ENCODE measurements at places on chromosomes 16 and 17.

- DNase-seq: no peak
These were observed 57.6 kb downstream of the PRMT7 start for GRCh38 chr16:68368301-68368888.

DNA sequence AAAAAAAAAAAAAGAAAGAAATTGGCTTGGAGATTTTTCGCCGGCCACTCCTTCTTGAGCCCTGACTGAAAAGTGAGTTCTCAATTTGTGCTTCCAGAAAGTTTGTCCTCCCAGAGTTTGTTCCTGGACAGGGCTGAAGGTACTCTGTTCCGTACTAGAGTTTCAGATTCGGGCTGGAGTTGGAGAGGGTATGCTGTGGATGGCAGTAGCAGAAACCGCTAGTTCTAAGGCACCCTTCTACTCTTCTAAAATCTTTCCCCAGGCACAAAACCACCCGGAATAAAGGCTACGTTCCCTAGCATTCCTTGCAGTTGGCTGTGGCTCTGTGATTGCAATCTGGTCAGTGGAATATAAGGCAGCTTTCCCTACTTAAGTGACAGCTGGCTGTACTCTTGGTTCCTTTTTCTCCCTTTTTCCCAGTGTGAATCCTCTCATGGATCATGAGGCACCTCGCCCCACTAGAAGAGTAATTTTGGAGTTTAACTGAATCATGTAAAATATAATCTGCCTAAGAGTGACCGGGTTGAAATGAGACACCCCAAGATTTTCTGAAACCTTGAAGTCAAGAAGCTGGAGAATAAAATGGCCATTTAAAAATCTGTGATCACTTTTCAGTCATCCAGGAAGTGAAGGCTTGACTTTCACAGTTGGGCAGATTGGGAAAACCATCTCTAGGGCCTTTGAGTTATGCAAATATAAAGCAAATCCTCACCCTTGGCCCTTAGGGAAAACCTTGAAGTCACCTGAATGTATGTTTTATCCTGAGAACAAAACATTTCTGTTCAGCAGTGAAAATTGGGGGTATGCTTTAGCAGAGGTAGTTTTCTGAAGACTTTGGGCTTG, 901 bp upstream of the HEATR6 start:
- no peak for DNase-seq

DNA sequence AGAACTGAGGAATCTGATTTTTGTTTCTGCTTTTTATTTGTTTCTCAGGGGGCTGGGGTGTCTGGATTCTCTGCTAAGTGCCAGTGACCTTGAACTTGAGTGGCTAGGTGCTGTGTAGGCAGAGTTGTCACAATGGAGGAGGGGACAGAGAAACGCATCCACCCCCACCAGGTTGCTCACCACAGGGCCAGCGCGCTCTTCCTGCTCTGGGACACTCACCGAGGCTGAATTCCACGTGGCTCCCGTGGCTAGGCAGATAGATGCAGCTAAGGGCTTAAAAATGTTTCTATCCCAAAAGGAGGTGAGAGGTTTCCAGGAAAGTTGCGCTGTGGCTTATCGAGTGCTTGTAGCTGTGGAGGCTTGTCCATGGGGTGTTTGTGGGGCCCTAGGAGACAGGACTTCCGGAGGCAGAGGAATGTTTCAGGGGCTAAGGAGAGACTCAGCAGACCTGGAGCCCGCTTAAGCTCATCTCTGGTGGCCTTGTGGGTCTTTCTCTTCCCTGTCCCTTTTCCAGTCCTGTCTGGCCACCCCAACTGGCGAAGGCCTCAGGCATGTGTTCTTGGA, 36.8 kb downstream of the ADCY7 start:
- no peak for DNase-seq

- DNase-seq: no peak
These were observed 173.4 kb upstream of the CIBAR2 start for GRCh38 chr16:85285681-85286065.

GRCh38 chr17:18246880-18247612, 11.5 kb downstream of the FLII start:
- peak; percentile 25 for DNase-seq

DNA sequence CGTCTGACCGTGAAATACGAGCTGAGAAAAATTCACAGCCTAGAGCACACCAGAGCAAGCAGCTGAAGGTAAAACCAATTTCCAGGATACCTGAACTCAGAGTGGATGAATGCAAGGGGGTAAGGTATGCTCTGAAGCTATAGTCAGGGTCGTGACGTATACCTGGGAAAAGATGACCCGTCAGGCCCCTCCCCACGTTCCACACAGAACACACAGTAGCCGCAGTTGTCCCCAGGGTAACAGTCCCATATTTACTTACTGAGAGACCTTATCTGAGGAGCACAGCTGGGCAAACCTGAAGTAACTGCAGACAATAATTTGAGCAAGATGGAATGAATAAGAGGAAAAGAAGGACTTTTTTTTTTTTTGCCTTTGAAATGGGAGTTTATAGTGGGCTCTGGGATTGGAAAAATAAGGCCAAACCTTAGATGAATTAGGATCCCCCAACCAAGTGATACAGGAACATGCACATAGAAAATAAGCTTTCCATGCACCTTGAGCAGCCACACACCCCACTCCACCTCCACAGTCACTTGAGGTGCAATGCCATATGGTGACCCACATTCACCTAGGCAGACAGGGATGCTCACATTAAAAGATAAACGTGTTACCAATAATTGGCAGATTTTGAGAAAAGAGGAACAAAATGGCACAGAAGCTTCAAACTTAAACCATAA, 38.0 kb downstream of the ABCA6 start:
- DNase-seq: no peak

DNA sequence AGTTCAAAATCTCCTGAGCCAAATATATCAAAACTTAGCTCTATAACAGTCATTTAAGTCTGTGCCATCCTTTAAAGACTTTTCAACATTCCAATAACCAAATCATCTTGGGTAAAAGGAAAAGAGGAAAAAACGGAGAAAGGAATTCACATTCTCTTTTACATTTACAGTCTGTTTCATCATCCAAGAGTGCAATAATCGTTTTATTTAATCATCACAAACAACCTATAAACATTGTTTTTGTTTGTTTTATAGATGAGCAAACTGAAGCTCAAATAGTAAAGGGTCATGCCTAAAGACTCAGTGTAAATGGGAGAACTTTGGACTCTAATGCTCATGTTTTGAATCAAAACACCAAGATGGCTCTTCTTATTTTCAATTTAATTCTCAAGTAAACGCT, 252.3 kb downstream of the TOX3 start:
- DNase-seq: no peak

DNA sequence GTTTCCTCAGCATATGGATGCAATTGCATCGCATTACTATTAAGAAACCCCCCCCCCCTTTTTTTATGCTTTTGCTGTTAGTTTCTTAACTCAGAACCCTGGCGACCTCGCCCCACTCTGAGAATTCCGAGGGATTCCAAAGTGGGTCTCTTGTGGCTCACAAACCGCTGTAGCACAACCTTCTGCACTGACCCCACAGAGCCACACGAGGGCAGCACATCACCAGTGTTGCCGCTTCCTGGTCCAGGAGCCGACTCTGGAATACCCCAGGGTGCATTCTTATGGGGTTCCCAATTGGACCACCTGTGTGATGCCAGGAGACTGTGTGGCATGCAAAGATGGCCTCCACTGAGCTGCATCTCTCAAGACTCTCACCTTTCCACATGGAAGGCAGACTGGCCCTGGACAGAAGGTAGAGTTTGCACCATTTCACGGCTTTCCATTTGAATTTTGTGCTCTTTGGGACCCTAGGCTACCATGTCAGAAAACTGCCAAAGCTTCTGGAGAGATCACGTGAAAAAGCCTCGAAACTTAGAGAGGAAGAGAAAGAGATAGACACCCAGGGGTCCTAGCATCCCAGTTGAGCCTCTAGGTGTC, 432.7 kb upstream of the ASIC2 start:
- no peak for DNase-seq

- no peak for DNase-seq
These were observed 873 bp downstream of the PSME3IP1 start for GRCh38 chr16:57184887-57185445.

DNA sequence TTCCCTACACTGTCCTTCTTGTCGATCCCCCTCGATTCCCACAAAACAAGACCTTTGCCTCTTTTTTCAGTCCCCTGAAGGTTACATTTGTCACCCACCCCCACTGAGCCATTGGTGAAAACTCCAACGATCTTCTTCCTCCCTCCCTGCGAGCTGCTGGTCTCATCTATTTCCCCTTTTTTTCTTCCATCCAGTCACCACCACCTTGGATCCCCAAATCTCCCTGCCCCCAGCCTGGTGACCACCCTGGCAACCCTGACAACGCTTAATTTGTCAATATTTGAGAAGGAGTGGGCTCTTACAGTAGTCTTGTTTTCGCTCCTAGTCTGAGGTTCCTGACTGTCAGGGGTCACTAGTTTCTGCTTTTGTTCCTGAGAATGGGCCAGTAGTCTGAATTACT, 62.9 kb downstream of the SMPD3 start:
- no peak for DNase-seq

DNA sequence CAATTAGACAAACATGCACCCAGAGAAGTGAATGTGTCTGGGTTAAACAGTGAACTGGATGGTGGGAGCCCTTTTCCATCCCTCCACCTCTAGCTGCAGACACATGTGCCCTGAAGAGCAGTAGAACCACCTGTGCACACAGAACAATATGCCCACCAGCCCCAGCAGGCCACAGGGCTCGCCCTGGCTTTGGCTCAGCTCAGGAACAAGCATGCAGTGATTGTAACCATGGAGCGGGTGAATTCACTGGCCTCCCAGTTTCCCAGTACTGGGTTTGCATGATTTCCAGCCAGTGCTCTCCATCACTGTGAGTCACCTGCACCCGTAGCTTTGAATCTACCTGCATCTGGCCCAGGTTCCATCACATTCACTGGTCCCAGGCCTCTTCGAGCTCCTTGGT, 5.2 kb downstream of the GPR179 start:
- no peak for DNase-seq

GRCh38 chr17:72425794-72426168, 305.0 kb downstream of the SOX9 start:
- no peak for DNase-seq

GRCh38 chr17:79799538-79800324, 2.9 kb upstream of the CBX8 start:
- no peak for DNase-seq

- peak; percentile 76 for DNase-seq
These were observed 179.1 kb upstream of the CACNG5 start for GRCh38 chr17:66655861-66656260.

DNA sequence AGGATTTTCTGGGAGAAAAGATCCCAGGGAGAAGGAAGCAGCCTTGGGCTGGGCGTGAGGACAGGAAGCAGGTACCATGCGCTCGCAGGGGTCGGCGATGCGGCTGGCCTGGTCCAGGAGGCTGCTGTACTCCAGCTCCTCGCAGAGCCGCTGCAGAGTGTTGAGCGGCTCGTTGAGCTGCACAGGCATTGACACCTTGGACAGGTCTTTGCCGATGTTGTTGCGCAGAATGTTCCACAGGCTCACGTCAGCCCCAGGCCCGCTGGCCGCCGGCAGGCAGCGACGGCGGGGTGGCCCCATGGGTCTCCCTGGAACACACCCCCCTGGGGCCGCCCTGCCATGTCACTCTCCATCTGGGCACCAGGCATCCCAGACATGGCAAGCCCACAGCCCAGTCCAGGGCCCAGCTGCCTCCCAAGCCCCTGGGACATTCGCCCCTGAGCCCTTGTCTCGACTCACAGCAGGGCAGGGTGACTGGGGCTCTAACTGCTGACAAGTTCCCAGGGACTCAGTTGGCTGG, 8.0 kb downstream of the OSBPL7 start:
- DNase-seq: no peak

GRCh38 chr17:63316100-63316499, 130.0 kb downstream of the CYB561 start:
- no peak for DNase-seq

DNA sequence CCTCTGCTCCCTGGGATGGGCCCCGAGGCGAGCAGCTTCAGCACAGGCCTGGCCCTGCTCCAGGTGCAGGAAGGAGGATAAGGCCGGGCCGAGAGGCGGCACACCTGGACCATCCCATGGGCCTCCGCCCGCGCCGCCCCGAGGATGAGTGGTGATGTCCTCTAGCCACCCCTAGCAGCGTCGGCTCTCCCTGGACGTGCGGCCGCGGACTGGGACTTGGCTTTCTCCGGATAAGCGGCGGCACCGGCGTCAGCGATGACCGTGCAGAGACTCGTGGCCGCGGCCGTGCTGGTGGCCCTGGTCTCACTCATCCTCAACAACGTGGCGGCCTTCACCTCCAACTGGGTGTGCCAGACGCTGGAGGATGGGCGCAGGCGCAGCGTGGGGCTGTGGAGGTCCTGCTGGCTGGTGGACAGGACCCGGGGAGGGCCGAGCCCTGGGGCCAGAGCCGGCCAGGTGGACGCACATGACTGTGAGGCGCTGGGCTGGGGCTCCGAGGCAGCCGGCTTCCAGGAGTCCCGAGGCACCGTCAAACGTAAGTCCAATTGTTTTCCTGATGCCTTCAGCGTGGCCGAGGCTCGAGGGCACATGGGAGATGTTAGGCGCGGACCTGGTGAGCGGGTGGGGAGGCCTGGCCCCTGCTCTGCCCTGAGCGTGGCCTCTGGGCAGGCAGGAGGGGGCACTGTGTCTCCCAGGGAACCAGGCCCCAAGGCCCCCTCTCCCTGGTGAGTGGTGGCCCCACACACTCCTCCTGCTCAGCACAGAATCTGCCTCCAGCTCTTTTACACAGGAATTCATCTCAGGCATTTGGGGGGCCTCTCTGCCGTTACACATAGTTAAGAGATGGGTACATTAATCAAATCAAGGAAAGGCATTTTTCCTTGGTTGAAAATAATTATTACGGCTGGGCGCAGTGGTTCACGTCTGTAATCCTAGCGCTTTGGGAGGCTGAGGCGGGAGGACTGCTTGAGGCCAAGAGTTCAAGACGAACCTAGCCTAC, 855 bp downstream of the TMEM204 start:
- peak; percentile 31 for DNase-seq

- DNase-seq: no peak
These were observed 4.8 kb downstream of the ATP1B2 start for GRCh38 chr17:7655541-7655840.

Data from activated naive CD4-positive, alpha-beta T cell treated with Interleukin-2 at 50 U/mL for 16 hours (primary cell).